Fibroblast of skin of left biceps (primary cell): ENCODE measurements at places on chromosomes 1 and 21.

DNA sequence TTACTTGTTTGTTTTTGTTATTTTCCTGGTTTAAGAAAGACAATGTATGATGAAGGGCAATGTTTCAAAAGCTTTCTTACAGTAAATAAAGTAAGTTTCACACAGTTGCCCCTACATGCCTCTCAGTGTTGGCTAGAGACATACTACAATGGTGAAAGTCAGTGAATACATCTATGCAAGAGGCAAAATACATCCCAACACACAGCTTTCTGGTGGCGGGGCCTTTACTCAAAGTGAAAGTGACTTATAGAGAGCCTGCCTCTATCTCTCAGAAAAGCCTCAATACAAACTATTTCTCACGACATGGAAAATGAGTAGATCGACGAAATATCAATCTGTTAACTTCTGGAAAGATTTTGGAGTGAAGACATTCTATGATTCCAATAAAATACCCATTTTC is 122.3 kb downstream of the SLC30A10 start:
- no peak for DNase-seq

DNA sequence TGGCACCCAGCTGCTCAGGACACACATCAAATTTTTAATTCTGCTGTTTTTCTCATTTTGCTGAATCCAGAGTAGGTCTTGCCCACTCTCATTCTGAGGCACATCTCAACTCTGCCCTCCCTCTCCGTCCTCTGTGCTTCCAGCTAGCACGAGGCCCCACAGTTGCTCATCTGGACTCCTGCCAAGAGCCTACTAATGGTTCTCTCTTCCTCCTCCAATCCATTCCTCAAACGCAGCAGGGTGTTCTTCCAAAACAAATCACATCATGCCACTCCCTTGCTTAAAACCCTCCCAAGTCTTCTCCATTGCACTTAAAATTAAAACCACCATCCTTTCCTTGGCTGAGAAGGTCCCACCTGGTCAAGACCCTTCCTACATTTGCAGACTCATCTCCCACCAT is 49.8 kb upstream of the SCAF4 start:
- DNase-seq, result no peak

DNA sequence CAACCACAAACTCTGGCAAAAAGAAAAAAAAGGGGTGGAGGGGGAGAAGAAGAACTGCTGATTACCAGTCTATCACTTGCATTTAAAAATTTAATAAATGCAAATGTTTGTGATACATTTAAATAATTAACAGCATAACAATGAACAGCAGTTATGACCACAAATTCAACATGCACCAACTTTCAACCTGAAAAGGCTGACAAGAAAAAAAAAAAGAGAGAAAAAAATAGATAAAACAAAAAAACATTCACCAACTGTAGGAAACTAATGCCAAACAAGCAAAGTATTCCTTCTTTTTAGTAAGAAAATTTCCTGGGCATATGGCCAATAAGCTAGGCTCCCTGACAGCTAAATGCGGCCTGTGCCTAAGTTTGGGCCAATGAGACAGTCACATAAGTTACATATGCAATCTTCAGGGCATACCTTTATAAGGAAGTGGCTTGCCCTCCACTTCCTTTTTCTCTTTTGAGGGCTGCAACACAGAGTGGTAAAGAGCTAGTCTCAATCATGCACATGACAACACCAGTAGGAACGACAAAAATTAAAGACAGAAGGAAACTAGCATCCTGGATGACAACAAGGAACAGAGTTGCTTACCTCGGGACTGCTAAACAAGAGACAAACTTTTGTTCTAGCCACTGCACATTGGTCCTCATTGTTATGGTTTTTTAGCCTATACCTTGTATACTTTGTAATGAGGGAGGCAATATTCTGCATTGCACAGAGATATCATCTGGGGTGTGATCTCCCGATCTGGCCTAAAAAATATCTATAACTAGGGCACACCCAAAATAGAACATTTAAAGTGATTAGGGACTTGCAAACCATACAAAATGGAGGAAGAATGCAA is 24.2 kb upstream of the PHTF1 start:
- no peak for DNase-seq

DNA sequence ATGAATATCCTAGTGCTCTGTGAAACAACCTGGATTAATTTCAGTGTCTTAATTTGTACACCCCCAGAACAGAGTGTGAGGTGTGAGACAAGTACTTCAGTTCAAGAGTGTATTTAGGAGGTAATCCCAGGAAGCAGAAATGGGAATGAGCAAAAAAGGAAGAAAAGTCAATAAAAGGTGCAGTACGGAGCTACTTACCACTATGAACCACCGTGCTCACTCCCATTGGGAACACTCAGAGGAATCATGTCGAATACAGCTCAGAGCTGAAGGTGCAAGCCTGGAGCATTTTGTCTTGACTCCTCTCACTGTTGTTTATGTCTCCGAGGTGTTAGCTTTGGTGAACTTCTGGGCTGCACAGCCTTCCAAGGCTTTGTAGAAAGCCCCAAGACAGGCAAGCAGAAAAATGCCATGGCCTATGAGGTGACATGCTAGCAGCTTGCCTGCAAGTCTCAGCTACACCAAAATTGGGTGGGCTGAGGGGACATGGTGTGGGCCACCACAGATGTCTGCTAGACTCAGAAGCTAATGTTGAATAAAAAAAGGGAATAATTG is 7.4 kb upstream of the SVBP start:
- no peak for DNase-seq

DNA sequence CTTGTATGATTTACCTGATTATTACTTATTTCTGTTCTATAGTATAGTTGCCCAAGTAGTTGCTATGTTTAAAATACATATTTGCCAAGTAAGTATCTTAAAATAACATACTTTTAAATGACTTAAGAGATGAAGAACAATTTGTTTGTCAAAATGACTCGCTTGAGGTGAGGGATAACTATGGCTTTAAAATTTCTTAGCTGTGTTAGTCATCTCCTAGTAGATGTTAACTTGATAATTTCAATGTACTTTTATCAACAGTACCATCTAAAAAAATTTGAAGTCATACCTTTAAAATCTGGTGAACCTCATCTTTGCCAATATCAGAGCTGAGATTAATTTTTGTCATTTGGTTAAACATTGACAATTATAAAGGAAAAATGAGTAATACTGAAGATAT is 37.7 kb downstream of the ODR4 start:
- no peak for DNase-seq

DNA sequence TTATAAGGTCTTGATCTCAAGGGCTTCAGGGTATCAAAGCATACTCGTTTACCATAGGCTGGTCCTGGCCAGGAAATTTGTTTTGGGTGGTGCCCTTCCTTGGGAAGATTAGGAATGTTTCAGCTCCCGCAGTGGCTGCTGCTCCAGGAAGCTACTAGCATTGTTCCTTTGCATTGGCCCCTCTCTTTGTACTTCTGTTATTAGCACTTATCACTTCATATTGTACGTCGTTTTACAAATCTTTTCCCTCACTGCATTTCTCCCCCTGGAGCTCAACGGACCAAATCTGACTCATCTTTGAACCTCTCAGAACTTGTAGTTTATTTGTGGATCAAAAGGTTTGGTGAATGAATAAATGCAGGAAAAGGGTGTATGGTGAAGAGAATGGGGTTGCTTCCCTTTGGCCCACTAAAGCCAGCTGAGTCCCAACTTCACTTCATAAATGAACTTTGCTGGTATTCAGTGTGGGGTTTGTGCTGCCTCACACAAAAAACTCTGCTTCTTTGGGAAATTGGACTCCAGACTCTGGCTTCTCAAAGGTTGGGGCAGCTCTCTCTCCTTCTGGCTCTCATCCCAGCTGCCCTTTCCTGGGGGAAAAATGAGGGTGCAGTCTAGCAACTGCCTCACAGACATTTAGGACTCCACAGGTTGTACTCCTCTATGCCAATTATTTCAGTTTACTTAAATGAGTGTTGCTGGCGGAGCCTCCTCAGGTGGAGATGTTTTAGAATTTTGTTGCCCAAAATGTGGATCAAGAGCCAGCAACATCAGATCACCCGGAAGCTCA is 5.9 kb downstream of the GNAT2 start:
- DNase-seq, result no peak

DNA sequence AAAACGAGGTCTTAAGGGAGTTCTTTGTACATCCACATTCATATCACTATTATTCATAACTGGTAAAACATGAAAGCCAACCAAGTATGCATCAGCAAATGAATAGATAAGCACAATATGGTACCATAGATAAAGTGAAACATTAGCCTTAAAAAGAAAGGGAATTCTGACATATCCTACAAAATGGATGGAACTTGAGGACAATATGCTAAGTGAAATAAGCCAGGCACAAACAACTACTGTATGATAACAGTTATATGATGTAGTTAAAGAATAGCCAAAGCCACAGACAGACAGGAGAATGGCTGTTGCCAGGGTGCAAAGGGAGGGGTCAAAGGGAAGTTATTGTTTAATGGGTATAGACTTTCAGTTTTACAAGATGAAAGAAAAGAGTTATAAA is 148.9 kb downstream of the EIF4G3 start:
- DNase-seq, result no peak

DNA sequence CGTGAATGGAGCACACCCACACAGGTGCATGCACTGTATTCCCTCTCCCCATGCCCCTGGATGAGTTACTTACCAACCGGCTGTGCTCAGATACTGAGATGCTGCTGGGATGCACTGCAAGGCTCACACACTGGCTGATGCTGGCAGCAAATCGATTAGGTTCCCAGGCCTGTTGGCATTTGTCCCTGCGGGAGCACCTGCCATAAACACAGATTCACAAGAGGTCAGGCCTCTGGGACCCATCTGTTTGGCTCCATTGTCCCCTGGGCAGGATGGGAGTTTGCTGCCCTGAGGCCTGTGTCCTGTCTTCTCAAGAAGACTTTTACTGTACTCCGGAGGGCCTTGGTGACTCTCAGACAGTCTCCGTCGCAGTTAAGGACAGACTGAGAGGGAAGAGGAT is 145.4 kb downstream of the PLXNA2 start:
- no peak for DNase-seq

DNA sequence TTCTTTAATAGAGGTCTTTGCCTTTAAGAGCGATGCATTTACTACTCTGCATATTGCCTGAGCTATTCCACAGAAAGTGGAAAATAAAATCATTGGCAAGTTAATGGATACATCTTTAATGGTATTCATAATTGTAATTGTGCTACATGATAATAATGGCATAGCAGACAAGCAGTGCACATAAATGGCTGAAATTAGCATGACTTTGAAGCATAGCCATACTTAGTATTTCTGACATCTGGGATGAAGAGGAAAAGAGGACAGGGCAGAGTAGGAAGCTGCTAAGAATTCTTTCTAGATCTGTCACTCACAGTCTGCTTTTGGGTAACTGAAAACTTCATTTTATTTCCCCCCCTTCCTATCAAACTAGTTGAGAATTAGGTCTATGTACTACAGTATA is 195.0 kb upstream of the NRIP1 start:
- no peak for DNase-seq

DNA sequence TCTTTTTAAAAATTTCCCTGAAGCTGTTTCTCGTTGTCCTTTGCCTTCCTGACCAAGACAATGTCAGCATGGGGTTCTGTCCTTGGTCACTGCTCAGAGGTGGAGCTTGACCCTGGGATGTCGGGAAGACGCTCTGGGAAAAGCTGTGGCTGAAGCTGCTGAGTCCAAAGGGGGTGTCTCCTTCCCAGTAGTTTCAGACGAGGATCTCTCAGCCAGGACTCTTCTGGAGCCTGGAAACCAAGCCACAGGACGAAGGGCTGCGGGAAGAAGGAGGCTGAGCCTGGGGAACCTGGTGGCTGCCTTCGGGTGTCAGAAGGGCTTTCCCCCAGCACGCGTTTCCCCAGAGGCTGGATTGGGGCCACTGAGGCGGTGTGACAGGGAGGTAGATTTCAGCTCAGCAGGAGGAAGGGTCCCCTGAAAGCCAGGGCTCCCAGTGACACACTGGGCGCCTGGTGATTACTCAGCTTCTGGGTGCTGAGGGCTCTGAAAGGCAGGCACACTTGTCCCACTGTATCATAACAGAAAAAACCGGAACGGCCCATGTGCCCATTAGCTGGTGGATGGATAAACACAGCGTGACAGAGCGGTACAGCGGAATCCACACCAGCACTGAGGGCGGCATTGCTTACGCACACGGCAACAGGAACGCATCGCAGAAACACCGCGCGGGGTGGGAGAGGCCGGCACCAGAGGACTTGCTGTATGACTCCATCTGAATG is 5.0 kb upstream of the KRTAP12-1 start:
- no peak for DNase-seq

DNA sequence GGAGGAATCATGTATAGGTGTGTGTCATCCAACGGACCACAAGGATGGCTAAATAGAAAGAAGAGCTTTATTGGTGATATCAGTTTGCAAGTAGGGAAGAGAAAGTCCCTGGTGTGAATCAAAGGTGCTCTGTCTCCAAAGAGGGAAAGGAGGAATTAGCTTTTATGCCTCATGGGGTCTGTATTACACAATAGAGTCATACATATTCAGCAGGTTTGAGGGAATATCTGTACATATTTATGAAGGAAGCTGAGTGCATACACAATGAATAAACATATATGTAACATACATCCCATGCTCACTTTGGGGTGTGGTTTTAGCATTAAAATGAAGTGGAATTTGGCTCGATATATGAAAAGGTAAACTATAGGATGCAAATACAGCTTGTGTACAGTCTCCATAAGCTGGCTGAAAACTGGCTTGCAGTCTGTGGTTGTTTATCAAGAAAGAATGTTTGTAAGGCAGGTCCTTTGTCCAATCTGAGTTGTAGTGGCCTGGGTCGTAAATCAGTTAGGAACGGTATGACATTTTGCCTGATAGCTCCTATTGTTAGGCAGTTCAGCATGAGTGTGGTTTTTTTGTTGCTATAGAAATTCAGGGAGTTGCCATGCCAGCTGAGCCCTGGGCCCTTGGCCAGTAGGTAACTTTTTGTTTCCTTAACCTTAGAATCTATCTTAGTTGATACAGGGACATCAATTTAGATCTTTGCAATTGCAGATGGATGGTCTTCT is 198.0 kb upstream of the ZP4 start:
- DNase-seq, result no peak

DNA sequence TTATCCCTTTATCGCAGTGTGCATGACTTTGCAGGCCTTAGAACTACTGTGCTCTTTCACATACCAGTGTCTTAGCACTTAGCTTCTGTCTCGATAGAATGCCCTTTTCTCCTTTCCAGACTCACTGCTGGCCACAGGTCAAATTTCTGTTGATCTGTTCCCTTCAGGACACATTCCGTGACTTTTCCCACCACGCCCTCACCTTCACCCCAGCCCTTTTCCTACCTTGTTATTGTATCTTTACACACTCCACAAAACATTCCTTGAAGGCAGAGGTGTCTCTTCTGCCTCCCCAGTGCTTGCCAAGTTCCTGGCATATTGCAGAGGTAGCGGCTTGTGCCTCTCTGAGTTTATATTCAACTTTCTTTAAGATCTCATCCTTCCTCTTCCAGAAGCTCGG is 3.7 kb upstream of the IGSF9 start:
- DNase-seq, result no peak
